A549 treated with dexamethasone at 1 μM for 4 hours (cell line): ENCODE measurements at places on chromosomes 1 and 21. TPM values are rescaled to one million over a fixed set of nuclear protein-coding genes. Genes with fewer than 3 reads are reported as not detected.

The LCE1F gene
- total RNA-seq, result not detected in 5 replicates

The ADAMTSL4 gene
- 2.8 to 7.6 TPM (median 6.2 TPM) in 5 replicates for total RNA-seq

The DEGS1 gene
- 135 to 143 TPM (median 136 TPM) in 5 replicates for total RNA-seq

The GJC2 gene
- total RNA-seq, result 0.14 to 0.47 TPM (median 0.27 TPM) in 5 replicates

The CLDN19 gene
- not detected in 5 replicates for total RNA-seq

The SAMD13 gene
- 0.35 to 0.81 TPM (median 0.52 TPM) in 5 replicates for total RNA-seq
